Endothelial cell (in vitro differentiated cells): ENCODE measurements at places on chromosomes 3 and 15.

- no peak for DNase-seq
Observed at GRCh38 chr3:61858054-61858453, 296.7 kb downstream of the PTPRG start.

GRCh38 chr15:70741677-70742293 lies 21.6 kb downstream of the UACA start:
- no peak for DNase-seq

- no peak for DNase-seq
Observed at GRCh38 chr3:186790261-186790981, 7.0 kb downstream of the EIF4A2 start.

DNA sequence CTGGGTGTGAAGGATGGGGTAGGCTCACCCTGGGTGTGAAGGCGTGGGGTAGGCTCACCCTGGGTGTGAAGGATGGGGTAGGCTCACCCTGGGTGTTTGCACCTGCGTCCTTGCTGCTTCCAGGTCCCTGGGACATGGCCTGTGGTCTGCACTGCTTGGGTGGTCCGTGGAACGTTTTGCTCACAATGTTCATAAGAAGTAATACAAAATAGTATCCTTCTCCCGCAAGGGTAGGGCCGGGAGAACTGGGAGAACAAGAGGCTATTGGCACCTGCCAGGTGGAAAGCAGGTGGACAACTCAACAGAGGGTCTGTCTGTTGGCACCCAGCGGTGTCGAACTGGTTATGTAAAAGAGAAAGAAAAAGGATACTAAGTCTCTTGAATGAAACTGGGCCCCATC lies 17.0 kb upstream of the PCSK6 start:
- no peak for DNase-seq

DNA sequence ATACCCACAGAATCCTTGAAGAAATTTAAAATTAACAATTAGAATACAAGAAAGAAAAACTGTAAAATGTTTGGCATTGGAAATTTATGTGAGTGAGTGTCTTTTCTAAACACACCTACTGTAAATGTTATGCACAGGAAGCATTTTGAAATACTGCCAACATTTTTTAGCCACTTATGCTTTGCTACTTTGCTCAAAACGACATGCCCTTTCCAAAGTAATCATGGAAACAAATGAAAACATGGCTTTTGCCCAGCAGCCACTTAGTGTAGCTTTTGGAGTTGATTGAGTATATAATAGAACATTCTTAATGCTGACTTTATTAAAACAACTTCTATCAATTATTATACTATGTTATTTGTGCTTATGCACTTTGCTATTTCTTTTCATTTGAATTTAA lies 823.0 kb downstream of the CADM2 start:
- DNase-seq: no peak

- no peak for DNase-seq
Observed at GRCh38 chr3:10380906-10381305, 60.0 kb upstream of the SEC13 start.

GRCh38 chr15:71323584-71323983 lies 208.3 kb downstream of the THSD4 start:
- no peak for DNase-seq

DNA sequence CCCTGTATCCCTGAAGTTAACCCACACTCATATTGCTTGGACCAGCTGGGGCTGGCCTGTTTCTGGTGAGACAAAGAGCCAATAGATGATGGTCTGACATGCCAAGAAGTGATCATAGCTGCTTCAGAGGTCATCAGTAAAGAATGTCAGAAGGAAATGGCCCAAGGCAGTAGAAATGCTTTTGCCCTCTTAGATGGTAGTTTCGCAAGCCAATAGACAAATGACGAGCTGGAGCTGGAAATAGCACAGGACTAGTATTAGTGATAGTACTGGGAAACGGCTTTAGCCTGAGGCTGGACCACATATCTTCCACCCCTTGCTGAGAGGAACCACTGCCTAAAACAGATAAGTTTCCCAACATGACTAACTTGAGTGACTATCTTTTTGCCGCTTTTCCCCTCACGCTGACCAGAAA lies 176.1 kb upstream of the THBS1 start:
- DNase-seq: no peak

DNA sequence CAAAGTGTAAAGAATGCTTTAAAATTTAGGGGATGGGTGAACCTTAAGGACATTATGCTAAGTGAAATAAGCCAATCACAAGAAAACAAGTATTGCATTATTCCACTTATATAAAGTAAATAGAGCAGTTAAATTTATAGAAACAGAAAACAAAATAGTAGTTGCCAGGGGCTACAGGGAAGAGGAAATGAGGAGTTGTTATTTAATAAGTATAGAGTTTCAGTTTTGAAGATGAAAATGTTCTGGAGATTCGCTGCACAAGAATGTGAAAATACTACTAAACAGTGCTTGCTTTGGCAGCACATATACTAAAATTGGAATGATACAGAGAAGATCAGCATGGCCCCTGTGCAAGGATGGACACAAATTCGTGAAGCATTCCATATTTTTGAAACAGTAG lies 32.0 kb downstream of the DNAH12 start:
- DNase-seq: no peak

- DNase-seq: no peak
Observed at GRCh38 chr3:114899186-114899931, 247.7 kb downstream of the ZBTB20 start.

- no peak for DNase-seq
Observed at GRCh38 chr15:30905821-30906220, 2.1 kb downstream of the FAN1 start.

DNA sequence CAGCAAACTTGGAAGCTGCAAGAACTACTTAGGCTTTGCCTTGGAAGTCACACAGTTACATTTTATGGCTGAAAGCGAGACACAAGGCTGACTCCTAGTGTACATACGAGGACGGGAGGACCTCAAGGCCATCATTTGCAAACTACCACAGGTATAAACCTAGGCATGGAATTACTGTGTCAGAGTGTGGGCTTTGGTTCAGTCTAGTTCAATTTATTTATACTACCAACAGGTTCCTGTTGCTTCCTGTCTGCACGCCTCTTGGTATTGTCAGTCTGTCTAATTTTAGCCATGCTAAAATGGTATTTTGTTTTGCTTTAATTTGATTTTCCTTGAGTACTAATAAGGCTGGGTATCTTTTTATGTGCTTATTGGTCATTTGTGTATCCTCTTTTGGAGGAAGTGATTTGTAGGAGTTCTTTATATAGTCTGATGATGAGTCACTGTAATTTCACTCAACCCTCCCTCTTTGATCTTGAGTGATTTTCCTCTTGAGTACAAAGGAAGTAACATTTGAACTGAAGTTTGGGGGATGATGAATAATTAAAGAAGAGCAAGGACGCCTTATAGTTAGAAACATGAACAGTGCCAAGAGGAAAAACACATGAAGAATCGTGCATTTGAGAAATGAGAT lies 8.2 kb downstream of the ANKRD34C start:
- DNase-seq: no peak

DNA sequence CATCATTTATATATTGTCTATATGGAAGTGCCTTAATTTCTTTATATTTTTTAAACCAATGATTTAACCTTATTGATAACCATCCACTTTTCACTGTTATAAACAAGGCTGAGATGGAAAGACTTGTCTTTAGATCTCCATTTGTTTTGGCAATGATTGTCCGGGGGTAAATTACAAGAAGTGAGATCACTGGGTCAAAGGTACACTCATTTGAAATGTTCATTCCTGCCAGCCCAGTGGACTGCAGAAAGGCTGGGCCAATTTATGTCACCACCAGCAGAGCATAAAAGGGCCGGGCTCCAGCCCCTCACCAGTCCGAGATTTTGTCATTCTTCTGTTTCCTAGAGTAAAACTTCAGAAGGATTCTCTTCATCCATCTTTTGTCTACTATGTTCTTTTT lies 93.6 kb upstream of the NEO1 start:
- no peak for DNase-seq

DNA sequence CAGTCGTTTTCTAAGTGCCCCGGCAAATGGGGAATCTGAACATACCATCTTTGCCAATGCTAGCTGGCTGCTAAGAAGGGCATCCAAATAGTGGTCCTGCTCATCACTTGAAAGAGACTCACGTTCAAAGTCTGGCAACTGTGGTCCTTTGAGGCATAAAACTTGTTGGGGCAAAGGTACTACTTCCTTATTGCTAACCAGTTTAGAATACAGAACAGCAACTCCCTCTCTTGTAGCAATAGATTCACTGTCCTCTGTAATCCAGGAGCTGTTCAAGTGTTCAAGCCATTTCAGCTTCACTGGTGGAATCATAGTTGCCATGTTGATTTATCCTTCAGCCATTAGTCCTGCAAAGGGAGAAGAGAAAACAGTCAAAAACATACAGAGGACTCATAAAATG lies 58.4 kb downstream of the HERC1 start:
- no peak for DNase-seq

- no peak for DNase-seq
Observed at GRCh38 chr15:63474810-63475316, 29.5 kb upstream of the USP3 start.

- no peak for DNase-seq
Observed at GRCh38 chr3:184608209-184608608, 46.6 kb downstream of the EPHB3 start.

- no peak for DNase-seq
Observed at GRCh38 chr15:81002009-81002330, 1.2 kb downstream of the TLNRD1 start.

- no peak for DNase-seq
Observed at GRCh38 chr3:15794303-15794771, 3.4 kb downstream of the ANKRD28 start.

DNA sequence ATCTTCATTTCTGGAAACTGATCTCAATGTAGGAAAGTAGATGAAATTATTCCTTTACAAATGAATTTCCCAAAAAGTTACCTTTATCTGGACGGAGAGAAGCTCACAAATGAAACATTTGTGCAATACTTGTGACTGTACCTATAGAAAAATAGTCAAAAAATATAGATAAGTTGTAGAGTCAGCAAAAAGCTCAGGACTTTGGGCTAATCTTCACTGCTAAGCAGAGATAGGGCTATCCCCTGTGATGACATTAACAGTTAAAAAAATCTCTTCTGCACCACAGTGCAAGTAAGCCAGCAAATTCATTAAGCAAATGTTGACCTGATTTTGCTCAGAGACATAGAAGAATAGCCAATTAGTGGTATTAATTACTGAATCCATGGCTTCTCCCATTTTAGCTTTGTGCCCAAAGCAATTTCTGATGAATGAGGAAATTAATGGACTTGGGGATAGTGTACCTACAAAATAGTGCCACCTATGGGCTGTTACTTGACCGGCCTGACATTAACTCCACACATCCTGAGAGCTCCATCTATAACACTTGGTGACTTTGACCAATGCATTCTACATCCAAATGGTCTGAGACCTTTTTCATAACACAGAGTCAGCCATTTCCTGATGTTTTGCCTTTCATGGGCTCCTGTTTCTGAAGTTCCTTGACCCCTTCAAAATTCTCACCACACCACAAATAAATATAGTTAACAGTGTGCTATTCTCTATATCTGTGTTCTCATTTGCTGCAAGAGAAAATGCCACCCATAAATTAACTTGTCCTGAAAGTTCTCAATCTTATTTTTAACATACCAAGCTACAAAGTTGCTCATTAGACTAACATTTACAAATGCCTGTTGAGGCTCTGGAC lies 105.0 kb downstream of the SSR3 start:
- peak; percentile 20 for DNase-seq

DNA sequence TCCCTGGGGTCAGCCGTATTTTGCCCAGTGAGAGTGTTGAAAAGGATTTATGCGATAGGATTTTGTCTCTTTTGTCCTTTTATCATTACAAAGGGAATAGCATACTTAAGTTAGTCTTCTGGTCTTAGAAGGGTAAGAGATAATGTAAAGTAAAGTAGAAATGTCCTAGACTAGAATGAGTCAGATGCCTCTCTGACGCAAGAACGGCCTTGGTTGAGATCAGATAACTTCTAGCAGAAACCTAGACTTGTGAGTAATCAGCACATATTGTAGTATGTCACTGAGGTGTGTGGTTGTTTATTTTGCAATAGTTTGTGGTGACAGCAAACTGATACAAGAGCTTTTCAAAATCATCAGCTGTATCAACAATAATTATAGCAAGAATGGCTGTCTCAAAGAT lies 866.1 kb downstream of the NSUN3 start:
- no peak for DNase-seq

DNA sequence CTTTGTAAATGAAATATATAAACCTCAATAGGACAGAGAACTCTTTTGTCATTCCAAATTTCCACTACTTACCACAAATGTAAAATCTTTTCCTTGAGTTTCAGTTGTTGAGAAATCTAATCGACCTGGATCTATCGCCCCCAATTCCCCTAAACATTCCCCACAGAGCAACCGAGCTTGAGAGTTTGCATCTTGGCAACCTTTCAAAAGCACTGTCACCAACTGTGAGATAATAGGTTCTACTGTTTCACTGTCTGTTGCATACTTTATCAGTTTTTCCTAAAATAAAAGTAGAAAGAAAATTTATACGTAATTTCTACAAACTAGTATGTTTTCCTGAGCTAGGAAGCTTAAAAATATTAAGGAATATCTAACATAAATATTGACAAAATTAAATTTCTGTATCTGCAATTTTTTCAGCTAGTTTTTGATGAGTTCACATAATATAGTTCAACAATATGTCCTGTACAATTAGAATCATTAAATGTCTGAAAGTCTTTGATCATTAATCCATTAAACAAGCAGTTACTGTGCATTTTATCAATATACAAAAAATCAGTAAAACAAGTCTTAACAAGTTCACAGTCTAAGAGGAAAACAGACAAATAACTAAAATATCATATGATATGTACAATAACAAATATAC lies 54.5 kb downstream of the ATR start:
- no peak for DNase-seq

DNA sequence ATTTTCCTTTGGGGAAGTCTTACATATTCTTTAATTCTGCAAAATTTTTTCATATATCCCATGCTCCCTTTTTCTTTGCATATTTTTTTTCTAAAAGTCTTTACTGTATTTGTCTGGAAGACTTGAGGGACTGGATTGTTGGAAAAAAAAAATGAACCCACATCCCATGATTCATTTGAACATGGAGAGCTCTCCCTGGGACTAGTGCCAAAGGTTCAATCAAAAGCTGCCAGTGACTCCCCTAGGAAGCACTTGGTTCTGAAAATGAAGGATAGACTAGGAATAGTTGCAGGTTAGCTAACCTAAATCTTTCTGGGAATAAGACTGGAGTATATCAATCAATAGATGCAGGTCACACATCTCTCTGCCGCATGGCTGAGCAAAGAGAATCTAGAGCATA lies 16.4 kb upstream of the BNC1 start:
- no peak for DNase-seq

- DNase-seq: no peak
Observed at GRCh38 chr3:151901644-151902285, 28.3 kb downstream of the SUCNR1 start.

- DNase-seq: peak; percentile 68
Observed at GRCh38 chr15:59501597-59501996, 63.6 kb downstream of the FAM81A start.
